ENCODE measurements at places on chromosomes 12 and 14. TPM values are rescaled to one million over a fixed set of nuclear protein-coding genes. Genes with fewer than 3 reads are reported as not detected.

Gene C12orf57
- polyA plus RNA-seq, result 336 TPM

Gene HOTAIR
- 0.52 TPM for polyA plus RNA-seq

Gene SLC17A8
- 0.09 TPM for polyA plus RNA-seq

Gene MANSC4
- polyA plus RNA-seq, result not detected

Gene TBX5
- polyA plus RNA-seq, result not detected

Gene TMCC3
- 6.7 TPM for polyA plus RNA-seq

DNA sequence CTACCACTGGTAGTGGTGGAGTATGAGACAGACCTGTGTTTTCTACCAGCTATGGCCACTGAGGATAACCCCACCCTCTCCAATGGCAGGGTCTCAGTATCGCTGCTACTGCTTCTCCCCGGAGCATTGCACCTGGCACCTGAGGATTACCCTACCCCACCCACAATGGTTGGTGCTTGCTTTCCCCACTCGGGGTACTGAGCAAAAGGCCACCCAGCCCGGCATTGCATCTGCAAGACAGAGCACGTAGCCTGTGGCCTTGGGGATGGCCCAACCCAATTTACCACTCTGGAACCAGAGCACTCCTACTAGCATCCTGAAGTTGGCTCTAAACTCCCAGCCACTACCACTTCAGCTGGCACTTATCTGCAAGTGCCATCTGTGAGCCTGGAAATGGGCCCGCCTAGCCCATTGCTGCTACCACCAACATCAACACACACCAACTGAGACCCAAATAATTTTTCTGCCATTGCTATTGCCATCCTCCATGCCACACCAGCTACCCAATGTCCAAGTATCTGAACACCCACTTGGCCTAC is 145.7 kb downstream of the CNTN1 start:
- DNase-seq, result no peak

GRCh38 chr14:31127690-31128089 is 79.9 kb downstream of the HECTD1 start:
- no peak for DNase-seq

DNA sequence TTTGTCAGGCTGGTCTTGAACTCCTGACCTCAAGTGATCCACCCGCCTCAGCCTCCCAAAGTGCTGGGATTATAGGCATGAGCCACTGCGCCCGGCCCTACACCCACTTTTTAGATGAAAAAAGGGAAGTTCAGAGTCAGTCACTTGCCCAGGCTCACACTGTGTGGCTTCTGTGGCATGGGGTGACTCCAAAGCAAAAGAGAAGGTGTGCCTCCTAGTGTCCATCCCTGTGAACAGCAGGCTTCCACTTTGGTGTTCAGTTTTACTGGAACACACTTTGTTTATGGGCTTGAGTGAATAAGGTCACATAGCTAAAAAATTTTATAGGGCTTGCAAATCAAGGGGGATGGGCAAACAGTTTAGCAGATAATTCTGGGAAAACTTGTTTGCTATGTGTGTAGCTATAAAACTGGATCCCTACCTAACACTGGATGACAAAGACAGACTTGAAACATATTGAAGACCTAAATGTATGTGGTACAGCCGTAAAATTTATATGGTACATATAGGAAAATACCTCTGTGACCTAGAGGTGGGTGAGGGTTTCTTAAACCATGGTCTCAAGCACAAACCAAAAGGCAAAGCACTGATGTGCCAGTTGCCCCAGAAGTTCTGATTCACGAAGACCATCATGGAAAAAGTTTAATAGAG is 54.9 kb downstream of the EID3 start:
- DNase-seq, result peak; percentile 54

DNA sequence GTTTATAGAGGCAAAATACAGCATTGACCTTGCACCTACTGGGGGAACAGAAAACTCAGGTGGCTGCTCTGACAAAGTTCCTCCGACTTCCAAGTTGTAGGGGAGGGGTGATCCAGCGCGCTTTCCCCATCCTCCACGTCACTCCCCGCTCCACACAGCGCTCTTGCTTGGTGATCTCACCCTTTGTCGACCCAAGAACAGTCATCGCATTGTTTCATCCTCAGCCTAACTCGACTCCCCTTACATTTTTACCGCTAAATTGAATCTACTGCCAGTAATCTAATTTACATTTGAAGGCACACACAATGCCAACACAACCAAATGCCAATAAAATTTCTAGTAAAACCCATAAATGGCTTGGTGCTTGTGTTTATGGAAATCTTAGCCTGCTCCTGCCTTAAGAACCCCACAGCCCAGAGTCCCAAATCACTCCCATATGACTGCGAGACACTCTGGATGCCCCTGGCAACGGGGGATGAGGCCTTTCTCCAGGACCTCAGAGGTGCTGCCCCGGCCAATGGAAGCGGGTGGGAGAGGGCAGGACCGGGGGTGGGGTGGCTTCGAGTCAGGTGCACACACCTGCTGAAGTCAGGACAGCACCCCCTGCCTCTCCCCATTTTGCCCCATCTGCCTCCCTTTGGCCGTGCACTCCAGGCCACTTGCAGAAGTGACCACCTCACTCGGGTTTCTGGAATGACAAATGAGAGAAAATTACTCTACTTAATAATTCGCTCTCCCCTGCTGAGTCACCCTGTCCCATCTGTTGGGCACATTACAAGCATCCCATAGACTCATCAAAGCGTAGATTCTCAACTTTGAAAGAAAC is 98.2 kb upstream of the GSC start:
- DNase-seq, result no peak

DNA sequence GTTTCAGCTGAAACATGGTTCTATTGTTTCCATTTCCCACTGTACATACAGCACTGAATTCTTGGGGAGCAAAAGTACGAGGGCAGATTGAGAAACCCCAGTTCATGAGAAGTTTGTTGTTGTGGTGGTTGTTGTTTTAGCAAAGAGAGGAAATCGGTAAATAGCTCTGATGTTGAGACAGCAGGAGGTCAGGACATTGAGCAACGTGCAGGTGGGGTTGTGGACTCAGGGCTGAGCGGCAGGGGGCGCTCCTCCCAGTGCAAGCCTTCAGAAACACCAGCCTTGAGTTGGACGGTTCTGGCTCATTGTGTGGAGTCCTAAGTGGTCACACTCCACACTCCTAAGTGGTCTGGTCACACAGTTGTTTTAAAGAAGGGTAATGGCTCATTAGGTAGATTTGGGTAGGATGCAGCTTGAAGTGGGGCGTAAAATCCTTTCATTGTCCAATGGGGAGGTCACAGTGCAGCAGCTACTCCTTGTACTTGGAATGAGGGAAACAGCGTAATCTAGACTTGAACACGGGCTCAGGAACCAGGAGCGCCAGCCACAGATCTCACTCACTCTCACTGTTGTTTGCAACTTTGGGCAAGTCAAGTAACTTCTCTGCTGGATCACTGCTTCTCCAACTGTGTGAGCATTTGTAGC is 14.5 kb upstream of the PWP1 start:
- DNase-seq, result peak; percentile 16

DNA sequence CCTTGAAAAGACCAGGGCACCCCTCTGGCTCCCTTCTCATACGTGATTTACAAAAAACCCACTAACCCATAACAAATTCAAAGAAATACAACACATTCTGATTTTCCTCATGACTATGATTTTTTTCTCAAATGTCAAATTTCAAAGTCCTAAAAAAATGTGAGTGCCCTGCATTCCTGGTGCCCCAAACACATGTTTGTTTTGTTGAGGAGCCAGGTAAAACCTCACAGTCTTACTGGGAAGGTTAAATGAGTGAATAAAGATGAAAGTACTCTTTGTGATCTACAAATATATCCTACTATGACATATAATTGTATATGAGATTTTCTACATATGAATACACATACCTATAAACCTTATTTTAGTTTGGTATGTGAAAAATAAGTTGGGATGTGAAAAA is 30.7 kb downstream of the TPH2 start:
- no peak for DNase-seq

DNA sequence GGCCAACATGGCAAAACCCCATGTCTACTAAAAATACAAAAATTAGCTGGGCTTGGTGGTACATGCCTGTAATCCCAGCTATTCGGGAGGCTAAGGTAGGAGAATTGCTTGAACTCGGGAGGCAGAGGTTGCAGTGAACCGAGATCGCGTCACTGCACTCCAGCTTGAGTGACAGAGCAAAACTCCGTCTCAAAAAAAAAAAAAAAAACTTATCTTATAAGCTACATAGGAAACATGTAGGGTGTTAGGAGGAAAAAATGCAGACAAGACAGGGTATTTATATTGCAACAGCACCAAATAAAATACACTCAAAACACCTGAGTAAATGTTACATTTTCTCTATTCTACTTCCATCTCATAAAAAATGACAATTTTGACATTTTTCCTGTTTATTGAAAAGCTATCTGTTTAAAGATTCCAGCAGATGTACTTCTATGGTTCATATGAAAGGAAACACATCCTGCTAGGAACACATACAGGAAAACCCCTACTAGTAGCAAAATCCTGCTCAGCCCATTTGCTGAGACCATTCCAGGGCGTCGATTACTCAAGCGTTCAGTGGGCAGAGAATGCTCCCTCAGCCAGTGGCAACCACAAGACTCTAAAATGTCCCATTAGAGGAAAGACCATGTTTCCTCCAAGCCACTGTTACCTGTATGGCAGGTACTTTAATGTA is 19.7 kb downstream of the CORO1C start:
- no peak for DNase-seq

GRCh38 chr14:45267071-45267470 is 14.1 kb upstream of the MIS18BP1 start:
- no peak for DNase-seq

DNA sequence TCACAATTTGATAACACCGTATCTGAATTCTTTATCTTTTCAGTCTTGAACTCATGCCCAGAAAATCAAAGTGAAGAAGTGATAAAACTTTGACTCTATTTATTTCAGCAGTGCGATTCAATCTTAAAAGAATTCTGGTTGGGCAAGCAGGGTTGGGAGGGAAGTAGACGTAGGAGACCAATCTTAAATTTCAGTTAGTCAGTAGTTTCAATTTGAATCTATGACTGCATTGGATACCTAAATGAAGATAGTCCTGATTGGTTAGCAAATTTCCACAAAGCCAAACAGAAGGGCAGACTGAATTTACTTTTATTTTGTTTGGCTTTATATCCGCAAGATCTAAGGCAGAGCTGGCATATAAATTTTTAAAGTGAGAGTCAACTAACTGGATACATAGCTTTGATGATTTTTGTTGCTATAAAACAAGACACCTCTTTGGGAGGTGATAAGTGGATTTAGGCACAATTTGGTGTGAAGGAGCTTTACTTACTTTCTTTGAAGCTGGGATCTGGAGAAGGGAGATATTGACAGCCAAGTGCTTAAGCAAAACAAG is 2.6 kb downstream of the ACSS3 start:
- DNase-seq, result no peak
